HTR-8/SVneo (cell line): ENCODE measurements at places on chromosomes 4 and X.

- DNase-seq, result no peak
Observed at GRCh38 chrX:44261286-44261685, 82.2 kb downstream of the EFHC2 start.

DNA sequence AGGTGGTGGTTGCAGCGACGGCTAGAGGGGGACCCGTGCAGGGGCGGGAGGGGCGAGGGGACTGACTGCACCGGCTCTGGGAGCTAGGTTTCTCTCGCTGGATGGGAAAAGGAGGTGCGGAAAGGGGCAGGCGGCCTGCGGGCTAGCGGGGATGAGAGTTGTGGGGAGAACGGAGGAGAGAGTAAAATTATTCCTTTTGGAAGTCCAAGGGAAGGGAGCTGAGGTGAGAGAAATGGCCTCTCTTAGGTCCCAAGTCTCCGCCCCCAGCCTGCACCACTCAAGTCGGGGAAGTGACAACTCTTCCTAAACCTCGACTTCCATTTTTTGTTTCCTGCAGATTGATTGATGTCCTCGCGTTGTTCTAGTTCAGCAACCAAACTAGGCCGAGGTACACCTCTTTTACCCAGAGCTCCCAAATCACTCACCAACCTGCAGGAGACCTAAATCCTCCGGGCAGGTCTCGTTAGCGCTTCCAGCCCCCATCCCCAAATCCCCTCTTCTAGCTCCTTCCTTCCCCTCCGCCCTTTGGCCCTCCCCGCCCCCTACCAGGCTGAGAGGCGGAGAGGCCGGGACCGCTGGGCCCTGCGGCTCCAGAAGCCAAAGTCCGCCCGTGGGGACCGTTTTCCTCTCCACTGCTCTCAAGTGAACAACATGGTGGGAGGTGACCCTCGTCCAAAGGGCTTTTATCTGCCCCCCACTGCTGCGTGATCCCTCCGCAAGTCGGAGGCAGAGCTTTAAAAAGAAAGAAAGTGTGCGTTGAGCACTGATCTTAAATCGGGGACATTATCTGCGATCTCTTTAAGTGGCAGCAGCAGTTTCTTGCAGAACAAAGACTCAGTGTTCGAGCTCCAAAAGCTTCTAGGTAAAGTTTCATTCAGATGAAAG, 7.3 kb downstream of the PITX2 start:
- DNase-seq, result no peak

DNA sequence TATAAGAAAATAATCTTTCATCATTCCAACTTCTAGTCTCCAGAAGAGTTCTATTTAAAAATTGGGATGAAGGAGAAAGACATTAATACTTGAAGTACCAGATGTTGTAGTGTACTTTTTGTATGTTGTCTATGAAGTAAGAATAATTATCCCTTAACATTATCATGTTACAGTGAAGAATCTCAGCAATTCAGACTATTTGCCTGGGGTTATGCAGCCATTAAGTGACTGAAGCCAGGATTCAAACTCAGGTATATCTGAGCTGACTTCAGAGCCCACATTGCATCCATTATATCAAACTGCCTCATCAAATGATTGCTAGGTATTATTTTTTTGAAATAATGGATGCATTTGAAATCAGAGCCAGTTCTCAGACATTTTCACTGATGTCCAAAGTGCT, 76.1 kb upstream of the FHDC1 start:
- DNase-seq, result peak; percentile 27

GRCh38 chr4:96755569-96756484, 915.9 kb downstream of the PDHA2 start:
- no peak for DNase-seq

GRCh38 chr4:65789805-65790204, 119.5 kb upstream of the EPHA5 start:
- DNase-seq, result no peak

DNA sequence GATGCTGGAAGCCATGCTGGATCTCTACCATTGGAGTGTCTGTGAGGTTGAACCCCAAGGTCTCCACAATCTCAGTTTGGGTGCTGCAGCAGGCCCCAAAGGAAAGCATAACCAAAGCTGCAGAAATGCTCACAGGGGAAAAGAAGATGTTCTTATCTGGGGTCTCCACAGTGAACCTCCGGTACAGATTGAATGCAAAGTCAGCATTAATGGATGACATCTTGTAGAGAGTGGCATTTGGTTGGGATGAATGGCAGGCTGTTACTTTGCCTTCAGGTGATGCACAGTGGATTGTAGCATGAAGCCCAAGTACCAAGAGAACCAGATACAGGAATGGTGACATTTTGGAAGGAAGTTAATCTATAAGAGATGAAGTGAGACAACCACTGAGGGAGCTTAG, 1.8 kb downstream of the SERPINA7 start:
- no peak for DNase-seq

DNA sequence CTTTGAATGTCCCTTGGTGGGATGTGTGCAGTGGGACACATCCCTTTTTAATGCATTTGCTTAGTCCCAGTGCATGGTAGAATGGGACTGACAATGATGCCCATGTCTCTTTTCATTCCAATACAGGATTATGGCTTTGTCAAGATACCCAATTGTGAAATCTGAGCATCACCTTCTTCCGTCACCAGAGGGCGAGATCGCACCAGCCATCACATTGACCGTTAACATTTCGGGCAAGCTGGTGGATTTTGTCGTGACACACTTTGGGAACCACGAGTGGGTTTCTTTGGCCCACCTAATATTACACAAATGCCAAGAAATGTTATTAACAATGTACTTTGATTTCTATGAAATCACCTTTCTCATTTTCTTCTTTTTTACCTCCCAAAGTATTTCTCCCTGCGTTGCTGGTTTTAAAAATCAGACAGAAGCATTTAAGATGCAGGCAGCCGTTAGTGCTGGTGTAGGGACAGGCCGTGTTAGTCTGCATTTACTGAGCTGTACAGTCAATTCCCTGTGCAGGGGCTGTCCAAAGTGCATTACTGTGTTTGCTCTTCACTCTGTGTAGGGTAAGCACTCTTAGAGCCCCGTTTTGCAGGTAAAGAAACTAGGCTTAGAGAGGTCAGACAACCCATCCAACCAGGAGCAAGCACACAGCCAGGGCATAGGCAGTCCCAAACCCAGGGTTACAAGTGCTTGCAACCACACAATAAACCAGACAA, 46.5 kb downstream of the CWH43 start:
- DNase-seq, result peak; percentile 34

DNA sequence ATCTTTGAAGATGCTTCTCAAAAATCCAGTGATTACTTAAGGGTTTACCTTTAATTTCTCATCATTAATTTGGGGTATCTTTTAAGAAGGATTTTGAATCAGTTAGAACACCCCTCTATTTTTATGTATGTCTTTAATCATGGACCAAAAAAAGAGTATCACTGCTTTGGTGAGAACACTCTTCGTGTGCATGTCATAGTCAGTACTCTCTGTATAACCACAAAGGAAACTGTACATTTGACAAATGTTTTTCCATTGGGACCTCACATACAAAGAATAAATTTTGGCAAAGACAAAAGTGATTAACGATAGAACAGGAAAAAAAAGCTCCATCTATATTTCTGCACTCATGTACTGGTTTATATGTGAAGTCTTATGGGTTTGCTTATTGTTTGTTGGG, 31.3 kb downstream of the FAM241A start:
- DNase-seq, result no peak

DNA sequence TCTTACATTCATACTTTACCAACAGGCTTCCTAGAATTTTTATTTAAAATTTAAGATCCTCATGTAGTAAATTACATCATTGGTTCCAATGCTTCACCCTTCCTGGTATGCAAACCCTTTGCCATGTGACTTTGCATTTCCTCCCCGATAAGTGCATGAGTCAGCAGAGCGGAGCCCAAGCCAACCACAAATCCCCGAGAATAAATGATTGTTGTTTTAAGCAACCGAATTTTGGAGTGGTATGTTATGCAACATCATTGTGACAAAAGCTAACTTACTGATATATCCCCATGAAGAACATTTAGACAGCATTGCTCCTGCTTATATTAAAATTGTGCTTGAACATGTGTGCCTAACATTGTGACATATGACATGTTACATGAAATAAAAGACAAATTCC, 199.4 kb upstream of the DDX53 start:
- DNase-seq, result peak; percentile 56

- no peak for DNase-seq
Observed at GRCh38 chr4:16636912-16637630, 261.4 kb downstream of the LDB2 start.

DNA sequence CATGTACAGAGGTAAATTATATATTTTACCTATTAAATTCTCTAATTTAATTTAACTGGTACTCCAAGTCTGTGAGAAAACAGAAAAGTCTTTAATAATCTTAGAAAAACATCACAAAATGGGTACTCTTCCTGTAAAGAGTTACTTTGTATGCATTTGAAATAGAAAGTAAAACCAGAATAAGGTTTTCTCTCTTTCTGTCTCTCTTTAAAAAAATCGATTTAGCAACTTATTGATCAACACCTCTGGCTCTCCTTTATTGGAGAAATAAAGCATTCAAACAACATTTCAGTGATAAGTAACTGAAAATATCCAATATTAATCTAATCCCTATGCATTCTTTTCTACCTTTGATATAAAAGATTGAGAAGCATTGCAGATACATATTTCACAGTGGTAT, 27.4 kb downstream of the ATOH1 start:
- no peak for DNase-seq

GRCh38 chr4:112213091-112213490, 18.5 kb upstream of the AP1AR start:
- no peak for DNase-seq

- DNase-seq, result no peak
Observed at GRCh38 chr4:45846016-45846415, 277.8 kb downstream of the GABRG1 start.

DNA sequence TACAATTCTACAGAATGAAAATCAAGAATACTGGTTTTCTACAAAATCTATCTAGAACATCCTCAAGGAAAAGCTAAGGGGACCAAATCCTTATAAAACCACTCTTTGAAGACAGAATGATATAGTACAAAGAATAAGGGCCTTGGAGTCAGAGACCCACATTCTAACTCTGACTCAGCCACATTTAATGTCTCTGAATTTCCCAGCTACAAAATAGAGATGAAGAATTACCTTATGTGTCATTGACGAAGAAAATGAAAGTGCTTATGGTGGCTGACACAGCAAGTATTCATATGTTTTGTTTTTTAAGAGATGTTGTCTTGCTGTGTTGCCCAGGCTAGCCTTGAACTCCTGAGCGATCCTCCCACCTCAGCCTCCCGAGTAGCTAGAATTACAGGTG, 35.9 kb upstream of the CXorf38 start:
- no peak for DNase-seq

- DNase-seq, result no peak
Observed at GRCh38 chrX:81890521-81890920, 688.6 kb downstream of the SH3BGRL start.

DNA sequence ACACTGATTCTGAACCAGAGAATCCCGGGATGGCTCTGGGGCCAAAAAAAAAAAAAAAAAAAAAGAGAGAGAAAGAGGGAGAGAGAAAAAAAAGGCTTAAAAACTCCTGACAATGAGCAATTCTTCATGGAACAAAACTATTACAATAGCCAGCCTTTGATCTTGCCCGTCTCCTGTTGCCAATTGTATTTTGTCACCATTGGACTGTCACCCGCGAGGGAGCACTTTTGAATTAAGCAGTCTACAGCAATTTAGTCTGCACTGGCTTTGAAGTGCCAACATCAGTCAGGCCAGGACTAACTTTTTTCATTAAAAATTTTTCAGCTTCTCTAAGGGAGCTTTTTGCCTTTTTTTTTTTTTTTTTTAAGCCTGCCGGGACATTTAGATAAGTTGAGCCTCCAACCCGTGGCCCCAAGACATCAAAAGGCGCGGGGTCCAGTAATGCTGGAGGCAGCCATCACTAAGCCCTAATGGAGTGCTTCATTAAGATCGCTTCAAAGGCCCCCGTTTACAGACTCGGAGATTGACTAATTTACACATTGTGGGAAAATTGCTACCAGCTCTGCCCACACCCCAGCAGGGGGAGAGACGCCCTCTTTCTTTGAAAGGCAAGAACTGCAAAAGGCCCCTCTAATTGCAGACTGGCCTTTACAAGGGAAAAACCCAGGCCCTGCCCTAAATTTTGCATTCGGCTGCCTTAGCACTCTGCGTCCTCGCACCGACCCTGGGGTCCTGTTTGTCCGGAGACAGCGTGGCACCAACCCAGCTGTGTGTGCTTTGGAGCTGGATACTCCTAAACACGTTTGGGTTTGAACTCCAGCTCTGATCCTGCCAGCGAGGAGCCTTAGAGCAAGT, 98.1 kb upstream of the MSX1 start:
- DNase-seq, result no peak

DNA sequence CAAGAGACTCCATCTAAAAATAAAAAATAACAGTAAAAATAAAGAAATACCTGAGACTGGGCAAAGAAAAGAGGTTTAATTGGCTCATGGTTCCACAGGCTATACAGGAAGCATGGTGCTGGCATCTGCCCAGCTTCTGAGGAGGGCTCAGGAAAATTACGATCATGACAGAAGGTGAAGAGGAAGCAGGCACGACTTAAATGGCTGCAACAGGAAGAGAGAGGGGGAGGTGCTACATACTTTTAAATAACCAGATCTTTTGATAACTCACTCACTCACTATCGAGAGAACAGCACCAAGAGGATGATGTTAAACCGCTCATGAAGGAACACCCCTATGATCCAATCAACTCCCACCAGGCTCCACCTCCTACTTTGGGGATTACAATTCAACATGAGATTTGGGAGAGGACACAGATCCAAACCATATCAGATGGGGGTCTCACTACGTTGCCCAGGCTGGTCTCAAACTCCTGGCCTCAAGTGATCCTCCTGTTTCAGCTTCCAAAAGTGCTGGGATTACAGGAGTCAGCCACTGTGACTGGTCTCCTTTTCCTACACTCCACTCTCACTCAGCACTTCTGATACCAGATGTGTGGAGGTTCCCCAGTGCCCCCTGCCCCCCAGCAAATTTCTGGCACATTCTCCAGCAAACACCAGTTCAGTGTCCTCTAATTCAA, 11.9 kb upstream of the ZNF157 start:
- no peak for DNase-seq

DNA sequence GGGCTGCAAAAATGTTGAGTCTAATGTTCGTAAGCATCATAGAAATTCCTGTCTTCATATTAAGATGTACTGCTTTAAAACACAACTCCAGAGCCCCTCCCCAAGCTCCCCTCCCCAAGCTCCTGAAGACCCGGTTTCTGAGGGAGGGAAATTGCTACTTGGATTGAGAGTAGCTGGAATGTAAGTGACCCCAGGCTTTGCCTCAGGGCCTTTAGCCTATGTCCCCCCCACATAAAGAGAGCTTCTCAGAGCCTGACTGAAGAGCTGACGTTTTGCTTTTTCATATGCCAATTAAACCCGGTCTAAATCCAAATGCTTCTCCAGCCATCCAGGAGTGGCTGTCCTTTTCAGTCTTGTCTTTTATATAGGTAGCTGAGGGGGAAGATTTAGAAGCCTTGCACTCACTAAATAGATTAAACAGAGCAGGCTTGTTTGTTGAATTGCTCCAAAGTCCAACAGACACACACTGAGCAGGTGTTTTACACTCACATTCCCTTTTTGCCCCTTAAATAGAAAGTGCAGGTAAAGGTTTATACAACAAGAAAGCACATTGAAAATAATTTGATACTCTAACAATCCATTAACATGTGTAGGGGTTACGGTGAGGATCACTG, 19.6 kb downstream of the ARX start:
- no peak for DNase-seq

GRCh38 chrX:136195247-136195646, 47.9 kb downstream of the FHL1 start:
- DNase-seq, result no peak
